ENCODE measurements at places on chromosomes 3 and 15. TPM values are rescaled to one million over a fixed set of nuclear protein-coding genes. Genes with fewer than 3 reads are reported as not detected.

GRCh38 chr3:98732286-98733052 is 30.7 kb upstream of the ST3GAL6 start:
- peak; percentile 92 for DNase-seq

- DNase-seq, result no peak
Measured at GRCh38 chr3:111923806-111924205, 55.0 kb upstream of the ABHD10 start.

DNA sequence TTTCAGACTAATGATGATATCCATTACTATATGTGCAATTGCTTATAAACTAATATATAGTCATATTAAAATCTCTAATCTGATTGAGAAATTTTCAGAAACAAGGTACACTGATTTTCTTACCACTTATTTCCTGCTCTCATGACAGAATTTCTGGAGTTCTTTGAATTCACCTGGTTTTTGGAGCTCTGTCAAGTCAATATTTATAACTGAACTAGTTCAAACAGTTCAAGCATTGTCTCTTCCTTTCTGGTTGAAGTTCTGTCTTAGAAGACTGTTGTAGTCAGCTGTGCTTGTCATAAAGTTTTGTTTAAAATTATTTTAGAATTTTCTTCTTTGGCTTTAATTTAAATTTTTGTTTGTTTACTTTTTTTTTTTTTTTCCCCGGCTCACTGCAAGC is 239.9 kb upstream of the CTDSPL start:
- no peak for DNase-seq

GRCh38 chr3:16987141-16987540 is 102.4 kb downstream of the PLCL2 start:
- DNase-seq, result no peak

DNA sequence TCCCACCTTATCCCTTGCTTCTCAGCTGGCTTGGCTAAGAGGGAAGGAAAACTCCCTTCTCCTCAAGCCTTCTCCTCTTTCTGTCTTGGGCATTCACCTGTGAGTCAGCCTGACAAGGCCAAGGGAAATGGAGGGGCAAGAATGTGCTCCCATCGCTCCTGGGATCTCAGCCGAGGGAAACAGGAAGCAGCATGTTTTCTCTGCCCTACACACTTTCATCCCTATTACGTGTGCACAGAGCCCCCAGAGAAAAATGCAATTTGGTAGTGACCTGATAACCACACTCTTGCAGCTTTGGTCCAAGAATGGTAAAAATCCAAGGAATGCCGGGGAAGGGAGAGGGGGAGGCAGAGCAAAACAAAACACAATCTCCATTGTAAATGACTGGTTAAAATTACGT is 32.9 kb upstream of the MTMR10 start:
- DNase-seq, result peak; percentile 80

- DNase-seq, result peak; percentile 32
Measured at GRCh38 chr15:91922646-91923547, 69.4 kb downstream of the SLCO3A1 start.

GRCh38 chr3:21117370-21117769 is 633.6 kb downstream of the ZNF385D start:
- no peak for DNase-seq

GRCh38 chr15:73568564-73569280 is 64.5 kb downstream of the NPTN start:
- DNase-seq, result no peak

The KBTBD13 gene
- total RNA-seq, result not detected

Data from endodermal cell (in vitro differentiated cells).